ENCODE measurements at places on chromosomes 5 and 9. TPM values are rescaled to one million over a fixed set of nuclear protein-coding genes. Genes with fewer than 3 reads are reported as not detected.

GRCh38 chr5:54769072-54769471, 216.3 kb downstream of the ESM1 start:
- DNase-seq, result no peak

The S1PR3 gene
- total RNA-seq, result 0.31 TPM

DNA sequence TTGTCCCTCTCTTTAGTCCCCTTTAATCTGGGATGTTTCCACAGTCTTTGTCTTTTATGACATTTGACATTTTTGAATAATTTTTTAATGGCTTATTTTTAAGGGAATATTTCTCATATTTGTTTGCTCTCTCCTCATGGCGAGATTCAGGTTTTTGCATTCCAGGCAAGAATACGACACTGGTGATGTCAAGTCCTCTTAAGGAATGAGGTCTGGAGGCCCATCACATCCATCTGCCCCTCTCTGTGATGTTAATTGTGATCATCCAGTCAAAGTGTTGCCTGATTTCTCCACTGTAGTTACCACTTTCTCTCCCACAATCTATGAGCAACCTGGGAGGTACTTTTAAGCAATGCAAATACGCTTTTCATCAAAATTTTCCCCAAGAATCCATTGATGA, 193.2 kb downstream of the MAST4 start:
- no peak for DNase-seq

DNA sequence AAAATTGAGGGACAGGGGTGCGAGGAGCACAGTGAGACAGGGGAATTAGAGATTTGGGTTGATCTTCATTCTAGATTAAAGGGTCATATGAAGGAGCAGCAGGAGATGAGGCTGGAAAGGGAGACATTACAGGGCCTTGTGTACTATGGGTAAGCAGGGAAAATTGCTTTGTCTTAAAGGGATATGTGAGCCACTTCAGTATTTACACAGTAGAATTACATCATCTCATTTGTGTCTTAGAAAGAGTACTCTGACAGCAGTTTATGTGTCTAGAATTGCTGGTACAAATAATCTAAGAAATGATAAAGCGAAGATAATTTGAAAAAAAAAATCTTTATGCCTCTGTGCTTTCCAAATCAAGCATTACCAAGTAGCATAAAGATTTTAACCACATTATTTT, 287.0 kb upstream of the ARRDC3 start:
- DNase-seq, result no peak

DNA sequence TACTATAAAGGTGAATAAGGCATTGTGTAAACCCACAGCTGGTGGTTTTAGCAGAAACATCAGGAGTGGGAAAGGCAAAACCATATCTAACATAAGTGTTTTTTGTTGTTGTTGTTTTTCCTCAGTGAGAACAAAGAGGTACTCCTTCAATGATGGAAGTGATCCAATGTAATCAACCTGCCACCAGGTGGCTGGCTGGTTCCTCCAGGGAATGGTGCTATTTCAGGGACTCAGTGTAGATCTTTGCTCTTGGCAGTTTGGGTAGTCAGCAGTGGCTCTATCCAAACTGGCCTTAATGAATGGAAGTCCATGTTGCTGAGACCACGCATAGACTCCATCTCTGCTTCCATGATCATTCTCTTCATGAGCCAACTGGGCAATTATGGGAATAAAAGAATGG, 10.8 kb downstream of the DMRTA1 start:
- DNase-seq, result no peak

- peak; percentile 45 for DNase-seq
These were observed 100.3 kb upstream of the PANK3 start for GRCh38 chr5:168679515-168679920.

GRCh38 chr5:96538808-96539250, 105.8 kb upstream of the PCSK1 start:
- no peak for DNase-seq

- DNase-seq, result no peak
These were observed at the start of gene CCL27 for GRCh38 chr9:34662526-34663302. Gene CCL27, minus strand, starts transcription at chr9:34662657. Its CDS starts 24 bp downstream, at chr9:34662633.

DNA sequence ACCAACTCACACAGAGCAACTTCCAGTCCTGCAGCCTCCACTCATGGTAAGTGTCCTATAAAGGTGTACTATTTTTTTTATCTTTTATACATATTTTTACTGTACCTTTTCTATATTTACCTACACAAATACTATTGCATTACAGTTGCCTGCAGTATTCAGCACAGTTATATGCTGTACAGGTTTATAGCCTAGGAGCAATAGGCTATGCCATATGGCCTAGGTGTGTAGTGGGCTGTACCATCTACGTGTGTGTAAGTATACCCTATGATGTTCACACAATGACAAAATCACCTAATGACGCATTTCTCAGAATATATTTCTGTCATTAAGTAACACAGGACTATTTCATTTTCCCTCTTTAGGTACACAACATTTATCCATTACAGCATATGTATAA, 16.7 kb downstream of the S100Z start:
- DNase-seq, result no peak

DNA sequence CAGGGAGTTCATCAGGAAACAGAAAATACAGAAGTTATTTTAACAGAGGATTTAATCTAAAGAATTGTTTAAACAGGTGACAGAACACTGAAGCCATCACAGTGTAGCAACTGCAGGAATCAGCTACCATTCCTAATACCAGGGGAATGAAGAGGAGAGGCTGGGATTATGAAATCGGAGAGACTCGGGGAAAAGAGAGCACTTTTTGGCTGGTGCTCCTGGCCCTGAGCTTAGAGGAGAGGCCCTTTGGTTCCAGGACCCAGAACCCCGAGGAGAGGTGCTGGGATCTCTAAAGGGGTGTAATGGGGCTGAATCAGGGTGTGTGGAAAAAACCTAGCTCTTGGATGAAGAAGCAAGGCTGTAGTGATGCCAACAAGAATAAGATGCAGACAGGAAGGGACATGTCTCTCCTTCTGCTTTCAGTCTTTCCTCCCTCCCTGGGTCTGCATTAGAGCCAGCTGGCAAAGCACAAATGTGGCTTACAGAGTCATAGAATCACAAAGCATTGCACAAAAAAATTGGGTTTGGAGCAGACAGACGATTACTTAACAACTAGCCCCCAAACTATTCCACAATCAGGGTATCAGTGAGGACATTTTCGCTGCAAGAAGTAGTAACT, 11.6 kb upstream of the SFXN1 start:
- DNase-seq, result no peak

GRCh38 chr5:125176005-125176390, 429.6 kb upstream of the ZNF608 start:
- no peak for DNase-seq

The SNX2 gene
- 46.5 TPM for total RNA-seq

- no peak for DNase-seq
These were observed 74.9 kb downstream of the FANCC start for GRCh38 chr9:95242613-95243012.

DNA sequence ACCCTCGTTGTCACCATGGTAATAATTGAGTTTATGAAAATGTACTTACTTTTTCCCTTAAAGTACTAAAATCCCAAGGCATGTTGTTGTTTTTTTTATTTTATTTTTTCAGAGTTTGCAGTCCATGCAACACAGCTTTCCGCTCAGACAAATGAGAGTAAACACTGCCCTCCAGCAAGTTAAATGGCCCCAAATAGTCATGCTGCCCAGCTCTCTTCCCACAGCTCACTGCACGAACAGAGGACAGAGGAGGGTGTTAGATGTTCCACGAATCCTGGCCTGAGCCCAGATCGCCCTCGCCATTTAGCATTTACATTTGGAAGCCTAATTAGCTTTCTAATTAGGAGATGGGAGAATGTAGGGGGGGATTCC, 1.9 kb downstream of the NIM1K start:
- no peak for DNase-seq

DNA sequence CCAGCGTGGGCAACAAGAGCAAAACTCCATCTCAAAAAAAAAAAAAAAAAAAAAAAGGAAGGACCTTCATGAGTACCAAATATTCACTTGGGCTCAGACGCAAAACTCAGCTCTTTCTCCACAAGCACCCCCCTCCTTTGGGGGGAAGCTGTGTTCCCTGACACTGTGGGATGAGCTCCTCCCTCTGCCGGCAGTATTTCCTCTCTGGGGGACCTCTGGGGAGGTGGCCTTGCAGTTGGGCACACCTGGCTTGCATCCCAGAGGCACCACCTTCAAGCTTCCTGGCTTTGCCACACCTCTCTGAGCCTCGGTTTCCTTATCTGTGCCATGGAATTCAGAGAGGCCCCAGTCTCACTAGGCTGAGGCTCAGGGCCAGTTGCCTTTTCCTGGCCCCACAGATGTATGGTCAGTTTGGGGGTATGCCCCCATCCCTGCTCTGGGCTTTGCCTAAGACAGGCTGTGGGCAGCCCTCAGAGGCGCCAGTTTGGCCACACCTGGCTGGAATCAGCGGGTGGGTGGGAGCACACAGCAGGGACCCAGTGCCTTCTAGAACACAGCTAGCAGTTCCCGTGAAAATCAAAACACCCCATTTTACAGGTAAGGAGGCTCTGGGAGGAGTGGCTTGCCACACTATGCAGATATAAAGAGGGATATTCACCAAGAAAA, 157.5 kb upstream of the IER5L start:
- DNase-seq, result no peak

The TAF9 gene
- 53.8 TPM for total RNA-seq

The SLC1A3 gene
- total RNA-seq, result not detected

DNA sequence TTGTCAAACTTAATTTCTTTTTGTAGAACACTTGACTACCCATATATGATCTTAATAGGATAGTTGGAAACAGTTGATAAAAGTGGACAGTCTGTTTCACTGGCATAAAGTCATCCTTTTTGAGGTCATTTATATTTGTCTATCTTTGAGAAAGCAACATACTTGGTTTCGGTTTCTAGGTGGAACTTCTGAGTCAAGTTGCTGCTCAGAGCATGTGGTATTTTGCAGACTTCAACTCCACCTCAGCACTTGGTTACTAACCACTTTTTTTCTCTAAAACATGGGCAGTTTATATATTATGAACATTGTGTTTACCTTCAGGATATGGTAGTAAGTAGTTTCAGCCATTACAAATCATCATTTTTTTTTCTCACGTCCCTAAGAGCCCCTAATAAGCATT, 1749.0 kb upstream of the C9orf72 start:
- DNase-seq, result peak; percentile 3

- no peak for DNase-seq
These were observed 22.1 kb upstream of the KIF2A start for GRCh38 chr5:62283861-62284260.

The TEX48 gene
- not detected for total RNA-seq

The IGFBPL1 gene
- total RNA-seq, result not detected

The PKD2L2 gene
- total RNA-seq, result not detected

- DNase-seq, result no peak
These were observed 4.9 kb downstream of the FRMD3 start for GRCh38 chr9:83533296-83533695.

- no peak for DNase-seq
These were observed 8.6 kb upstream of the SLC12A7 start for GRCh38 chr5:1120236-1120999.

- DNase-seq, result peak; percentile 36
These were observed 832 bp downstream of the LMBRD2 start for GRCh38 chr5:36150676-36151433.

DNA sequence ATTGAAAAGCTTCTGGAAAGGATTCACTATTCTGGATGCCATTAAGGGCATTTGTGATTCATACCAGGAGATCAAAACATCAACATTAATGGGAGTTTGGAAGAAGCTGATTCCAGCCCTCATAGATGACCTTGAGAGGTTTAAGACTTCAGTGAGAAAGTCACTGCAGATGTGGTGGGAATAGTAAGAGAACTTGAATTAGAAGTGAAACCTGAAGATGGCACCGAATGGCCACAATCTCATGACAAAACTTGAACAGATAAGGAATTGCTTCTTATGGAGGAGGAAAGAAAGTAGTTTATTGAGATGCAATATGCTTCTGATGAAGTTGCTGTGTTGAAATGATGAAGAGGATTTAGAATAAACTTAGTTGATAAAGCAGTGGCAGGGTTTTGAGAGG, 254.6 kb upstream of the SLC24A2 start:
- DNase-seq, result no peak

- no peak for DNase-seq
These were observed 41.2 kb downstream of the MOCS2 start for GRCh38 chr5:53068291-53068836.

- DNase-seq, result no peak
These were observed 7.3 kb upstream of the SLC25A51 start for GRCh38 chr9:37911271-37911681.

The IL3 gene
- total RNA-seq, result not detected

DNA sequence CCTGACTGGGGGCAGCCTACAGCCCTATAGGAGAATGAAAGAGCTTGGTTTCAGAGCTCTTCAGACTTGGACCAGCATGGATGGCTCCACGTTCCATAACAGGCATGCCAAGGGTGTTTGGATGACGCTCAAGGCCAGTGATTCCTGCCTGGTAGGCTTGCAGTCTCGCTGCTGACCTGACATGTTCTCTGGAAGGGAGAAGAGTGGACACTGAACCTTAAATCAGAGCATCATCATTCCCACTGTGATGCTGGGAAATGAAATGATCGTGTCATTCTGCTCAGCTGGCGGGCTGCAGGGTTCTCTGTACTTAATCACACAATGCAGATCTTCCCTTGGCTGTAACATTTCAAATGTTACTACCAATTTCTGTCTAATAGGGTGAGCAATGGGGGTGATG, 57.0 kb downstream of the CFAP90 start:
- no peak for DNase-seq

GRCh38 chr5:144504929-144505577, 334.4 kb downstream of the KCTD16 start:
- no peak for DNase-seq

DNA sequence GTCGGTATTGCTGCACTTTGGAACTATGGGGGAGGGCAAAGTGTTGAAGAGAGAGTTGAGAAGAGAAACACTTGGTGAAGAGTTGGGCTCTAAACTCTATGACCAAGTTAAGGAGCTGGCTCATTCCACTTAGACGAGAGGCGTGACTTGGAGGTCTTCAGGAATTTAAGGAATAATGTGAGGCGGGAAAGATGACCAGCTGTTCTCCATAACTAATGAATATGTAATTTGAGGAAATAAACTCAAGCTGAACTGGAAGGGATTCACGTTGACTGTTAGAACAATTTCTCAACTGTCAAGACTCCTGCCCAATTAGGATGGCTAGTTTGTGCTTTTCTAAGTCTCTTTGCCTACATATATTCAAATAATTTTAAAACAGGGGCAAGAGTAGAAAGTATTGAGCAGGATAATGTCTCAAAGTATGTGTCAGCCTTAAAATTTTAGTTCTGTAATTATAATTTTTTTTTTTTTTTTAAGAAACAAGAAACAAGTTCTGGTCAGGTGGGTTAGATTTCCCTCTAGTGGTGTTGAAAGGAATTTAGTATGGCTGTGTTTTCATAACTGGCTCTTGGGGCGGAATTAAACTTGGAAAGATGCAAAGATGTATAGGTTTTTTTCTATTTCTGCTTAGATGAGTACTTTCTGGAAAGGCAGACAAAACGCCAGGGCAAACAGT, 33.4 kb downstream of the TMEM252 start:
- DNase-seq, result peak; percentile 11

All from CD4-positive, alpha-beta T cell (primary cell).